ENCODE measurements at places on chromosomes 11 and 22.

DNA sequence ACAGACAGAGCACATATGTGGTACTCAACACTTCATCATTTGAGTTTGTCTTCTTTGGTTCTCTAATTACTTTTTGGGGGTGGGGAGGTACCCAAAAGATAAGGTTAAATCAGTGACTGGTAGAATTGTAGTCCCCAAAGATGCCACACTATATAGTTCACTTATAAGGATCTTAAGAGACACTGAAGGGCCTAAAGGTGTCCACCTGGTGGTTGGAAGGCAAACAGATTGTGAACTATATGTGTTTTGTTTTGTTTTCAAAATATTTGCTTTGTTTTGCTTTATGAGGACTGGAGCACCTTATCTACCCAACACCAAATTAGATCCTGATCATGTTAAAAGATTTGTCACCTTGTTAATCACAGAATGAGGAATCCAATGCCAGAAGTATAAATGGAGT is 136.1 kb downstream of the DCDC1 start:
- DNase-seq: no peak

- DNase-seq: no peak
Measured at GRCh38 chr11:34988294-34989255, 72.2 kb downstream of the PDHX start.

DNA sequence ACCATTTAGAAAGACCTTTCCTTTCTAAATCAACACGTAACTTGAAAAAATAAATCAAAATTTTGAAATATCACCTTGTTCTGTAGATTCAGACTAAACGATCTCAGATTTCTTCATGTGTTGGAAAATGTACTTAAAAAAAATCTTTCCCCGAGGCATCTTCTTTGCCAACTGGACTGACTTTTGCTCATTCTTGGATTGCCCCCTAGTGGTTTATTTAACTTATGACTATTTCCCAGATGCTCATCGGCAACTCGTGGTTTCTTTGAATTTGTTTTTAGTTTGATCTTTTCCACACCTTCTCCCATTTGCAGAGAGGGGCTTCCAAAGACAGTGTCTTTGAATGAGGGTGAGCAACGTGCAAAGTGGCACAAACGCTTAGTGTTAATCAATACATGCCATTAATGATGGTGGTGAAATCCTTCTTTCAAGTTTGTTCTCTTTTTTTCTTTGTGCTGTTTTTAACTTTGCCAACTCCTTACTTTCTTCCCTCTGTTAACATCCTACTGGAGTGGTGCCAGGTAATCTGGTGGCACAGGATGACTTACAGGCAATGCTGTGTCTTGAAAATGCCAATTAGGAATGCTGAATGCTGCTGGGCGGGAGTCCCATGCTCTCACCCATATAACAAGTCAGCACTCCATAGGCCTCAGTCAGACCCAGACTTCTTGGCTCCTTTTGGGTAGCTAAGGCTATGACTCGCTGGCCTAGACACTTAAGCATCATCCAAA is 18.3 kb downstream of the PRSS23 start:
- DNase-seq: no peak

DNA sequence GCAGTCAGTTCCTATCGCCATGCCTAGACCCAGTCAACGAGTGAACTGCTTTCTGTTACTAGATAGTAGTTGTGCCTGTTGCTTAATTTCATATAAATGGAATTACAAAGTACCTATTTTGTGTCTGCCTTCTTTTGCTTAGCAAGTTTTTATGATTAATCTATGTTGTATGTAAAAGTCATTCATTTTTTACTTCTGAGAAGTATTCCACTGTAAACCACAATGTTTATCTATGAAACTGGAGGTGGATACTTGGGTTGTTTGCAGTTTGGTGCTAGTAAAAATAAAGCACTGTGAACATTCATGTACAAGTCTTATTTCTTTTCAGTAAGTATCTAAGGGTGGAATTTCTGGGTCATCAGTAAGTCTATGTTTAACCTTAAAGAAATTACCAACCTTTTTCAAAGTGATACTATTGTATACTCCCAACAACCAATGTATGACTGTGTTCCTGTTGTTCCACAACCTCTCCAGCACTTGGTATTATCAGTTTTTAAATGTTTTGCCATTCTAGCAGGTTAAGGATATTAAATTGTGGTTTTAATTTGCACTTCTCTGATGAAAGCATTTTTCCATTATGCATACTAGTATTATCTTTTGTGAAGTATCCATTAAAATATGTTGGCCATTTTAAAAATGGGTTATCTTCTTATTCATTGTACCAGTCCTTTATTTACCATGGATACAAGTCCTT is 68.2 kb downstream of the DNAJC24 start:
- DNase-seq: no peak

DNA sequence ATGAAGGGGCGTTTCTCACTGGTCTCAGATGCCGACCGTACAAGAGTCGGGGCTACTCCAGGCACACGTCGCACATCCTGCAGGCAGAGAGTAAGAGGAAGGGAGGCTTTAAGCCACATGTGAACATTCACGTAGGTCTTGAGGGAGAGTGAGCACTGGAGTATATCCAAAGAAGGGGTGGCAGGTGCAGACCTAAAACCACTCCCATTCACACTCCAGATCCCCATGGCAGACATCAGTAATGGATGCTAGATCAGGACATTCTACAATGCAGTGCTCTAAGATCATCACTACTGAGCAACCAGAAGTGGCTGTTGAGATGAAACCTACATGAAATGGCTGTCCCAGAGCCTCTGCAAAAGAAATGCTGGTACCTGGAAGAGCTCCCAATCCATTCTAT is 39.0 kb downstream of the WT1 start:
- DNase-seq: no peak

DNA sequence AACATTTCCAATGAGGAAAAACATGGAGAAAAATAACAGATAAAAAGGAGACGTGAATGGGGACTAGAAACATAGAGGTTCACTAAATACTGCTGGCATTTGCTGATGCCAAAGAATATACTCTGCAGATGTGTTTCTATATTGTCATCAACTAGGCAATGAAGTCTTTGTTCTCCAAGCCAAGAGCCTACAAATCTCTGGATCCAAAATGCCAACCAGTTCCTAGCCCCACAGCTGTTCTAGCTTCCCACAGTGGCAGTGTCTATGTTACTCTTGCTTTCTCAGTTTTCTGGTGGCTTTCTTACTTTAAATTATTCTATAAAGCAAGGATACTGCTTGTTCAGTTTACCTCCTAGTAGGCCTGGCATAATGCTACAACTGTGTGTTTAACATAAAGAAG is 977.9 kb upstream of the CCDC90B start:
- no peak for DNase-seq

GRCh38 chr22:37804881-37805809 is 2.6 kb upstream of the GCAT start:
- no peak for DNase-seq

DNA sequence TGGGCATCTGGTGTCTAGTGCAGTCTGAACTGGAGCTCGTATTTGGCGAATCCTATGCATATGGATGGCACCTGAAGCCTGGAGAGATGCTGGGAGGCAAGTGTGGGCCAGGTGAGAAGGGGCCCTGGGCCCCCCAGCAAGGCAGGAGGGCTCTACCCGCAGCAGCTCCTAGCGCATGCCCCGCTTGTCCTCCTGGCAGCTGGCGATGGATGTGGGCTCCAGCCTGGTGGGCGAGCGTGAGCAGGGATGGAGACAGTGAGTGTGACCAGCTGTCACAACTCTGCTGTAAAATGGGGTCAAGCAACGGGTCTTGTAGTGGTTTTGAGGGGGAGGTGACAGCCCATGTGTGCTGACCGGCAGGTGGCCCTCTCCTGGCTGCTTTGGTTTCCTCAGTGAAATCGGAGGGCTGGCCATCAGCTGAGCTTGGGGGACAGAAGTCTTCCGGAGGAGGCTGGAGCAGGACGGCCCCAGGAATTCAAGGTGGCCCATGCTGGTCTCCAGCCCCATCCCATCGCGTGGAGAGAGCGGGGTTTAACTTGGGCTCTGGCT is 12.0 kb downstream of the FRMD8 start:
- DNase-seq: no peak

DNA sequence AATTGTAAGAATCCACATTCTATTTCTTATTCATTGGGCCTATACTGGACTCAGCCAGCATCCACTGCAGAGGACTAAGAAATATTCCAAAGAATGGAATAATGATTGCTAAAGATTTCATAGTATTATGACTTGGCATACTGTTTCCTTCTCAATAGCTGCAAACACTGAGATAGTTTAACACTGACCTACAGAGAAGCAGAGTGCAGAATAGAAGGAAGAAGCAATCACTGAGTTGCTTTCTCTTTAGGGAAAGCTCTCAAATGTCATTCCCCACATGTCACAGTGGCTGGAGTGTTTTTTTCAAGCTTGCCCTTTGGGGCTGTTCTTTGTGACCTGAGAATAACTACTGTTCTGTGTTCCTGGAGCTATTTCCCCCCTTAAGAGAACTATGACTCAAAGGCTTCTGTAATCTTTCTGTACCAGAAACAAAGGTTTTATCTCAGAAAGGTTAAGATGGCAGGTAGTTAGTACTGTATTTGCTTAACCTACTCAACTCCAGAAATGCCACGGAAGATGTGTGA is 243.6 kb upstream of the LUZP2 start:
- DNase-seq: no peak

GRCh38 chr11:241634-242033 is 4.9 kb downstream of the PSMD13 start:
- DNase-seq: no peak

- peak; percentile 51 for DNase-seq
Measured at GRCh38 chr11:101880222-101880621, 34.6 kb upstream of the CEP126 start.

GRCh38 chr11:68749229-68750123 is 1.8 kb downstream of the TESMIN start:
- DNase-seq: peak; percentile 51

DNA sequence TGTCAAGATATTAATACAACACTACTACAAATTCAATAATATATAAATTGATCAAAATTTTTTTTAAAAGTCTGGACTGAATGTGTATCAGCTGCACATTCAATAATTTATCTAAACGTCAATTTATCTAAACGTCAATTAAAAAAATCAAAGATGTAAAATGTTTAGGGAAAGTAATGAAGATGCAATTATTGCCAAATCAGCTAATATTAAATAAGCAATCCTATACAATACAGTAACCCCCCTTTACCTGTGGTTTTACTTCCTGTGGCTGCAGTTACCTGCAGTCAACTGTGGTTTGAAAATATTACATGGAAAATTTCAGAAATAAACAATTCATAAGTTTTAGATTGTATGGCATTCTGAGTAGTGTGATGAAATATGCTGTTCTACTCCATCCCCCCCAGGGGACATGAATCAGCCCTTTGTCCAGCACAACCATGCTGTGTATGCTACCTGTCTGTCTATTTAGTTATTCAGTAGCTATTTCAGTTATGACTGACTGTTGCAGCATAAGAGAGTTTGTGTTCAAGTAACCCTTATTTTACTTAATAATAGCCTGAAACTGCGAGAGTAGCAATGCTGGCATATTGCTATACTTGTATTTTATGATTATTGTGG is 72.2 kb downstream of the CWF19L2 start:
- no peak for DNase-seq

DNA sequence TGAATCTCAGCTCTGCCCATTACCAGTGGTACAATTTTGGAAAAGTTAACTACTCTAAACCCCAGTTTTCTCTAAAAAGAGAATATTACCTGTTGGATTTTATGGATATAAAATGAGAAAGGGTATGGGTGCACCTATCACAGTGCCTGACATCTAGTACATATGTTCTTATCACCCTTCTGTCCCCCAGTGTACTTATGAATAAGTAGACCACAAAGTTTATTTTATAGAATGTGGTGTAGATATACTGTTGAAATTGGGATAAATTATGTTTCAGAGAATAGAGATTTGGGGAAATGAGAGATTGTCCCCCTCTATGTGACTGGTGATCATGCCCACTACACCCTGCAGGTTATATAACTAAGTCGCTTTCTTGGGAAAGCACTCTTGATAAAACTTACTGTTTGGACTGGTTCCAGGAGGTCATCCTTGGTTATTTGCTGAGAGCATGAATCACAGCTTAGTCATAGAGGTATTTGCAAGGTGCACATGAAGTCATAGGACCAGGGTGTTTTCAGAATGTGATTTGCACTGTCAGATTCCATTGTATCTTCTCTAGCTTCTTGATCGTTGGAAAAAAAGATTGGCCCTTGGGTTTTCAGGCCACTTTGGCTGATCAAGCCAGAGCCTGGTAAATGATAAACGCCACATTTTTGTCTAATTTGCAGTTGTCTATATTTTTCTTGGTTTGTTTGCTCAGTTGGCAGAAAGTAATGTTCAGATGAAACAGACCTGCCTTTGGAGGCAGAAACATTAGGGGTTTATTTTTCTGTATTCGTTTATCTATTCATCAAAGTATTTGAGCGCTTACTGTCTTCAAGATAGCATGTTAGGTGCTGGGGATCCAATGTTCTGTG is 21.3 kb downstream of the STX3 start:
- no peak for DNase-seq

Measured in glomerular endothelial cell (primary cell).